Stimulated activated CD8-positive, alpha-beta memory T cell treated with anti-CD3 and anti-CD28 coated beads, Interleukin-4, amount 100 ng/mL, for 4 hours (primary cell): ENCODE measurements at places on chromosomes 13 and 19.

- no peak for DNase-seq
Observed at GRCh38 chr13:23639674-23640073, 69.5 kb downstream of the TNFRSF19 start.

- no peak for DNase-seq
Observed at GRCh38 chr13:37716420-37717195, 118.0 kb upstream of the POSTN start.

- DNase-seq: no peak
Observed at GRCh38 chr13:35714588-35715377, 238.3 kb upstream of the MAB21L1 start.

DNA sequence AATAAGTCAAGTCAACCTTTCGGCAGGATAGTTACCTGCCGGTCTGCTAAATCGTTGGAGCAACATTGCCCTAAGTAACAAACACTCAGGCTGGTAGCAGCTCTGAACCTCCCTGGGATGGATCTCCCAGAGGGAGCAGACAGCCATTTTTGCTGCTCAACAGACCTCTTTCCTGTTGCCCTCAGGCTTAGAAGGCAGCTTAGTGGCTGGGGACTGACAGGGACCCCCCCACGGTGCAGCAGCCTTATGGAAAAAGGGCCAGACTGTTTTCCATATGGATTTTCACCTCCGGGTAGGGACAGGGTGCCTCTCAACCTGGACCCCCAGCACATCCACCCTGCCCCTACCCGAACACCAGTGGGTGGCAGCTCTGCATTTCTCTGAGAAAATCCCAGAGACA is 49.7 kb downstream of the UBL3 start:
- DNase-seq: no peak

DNA sequence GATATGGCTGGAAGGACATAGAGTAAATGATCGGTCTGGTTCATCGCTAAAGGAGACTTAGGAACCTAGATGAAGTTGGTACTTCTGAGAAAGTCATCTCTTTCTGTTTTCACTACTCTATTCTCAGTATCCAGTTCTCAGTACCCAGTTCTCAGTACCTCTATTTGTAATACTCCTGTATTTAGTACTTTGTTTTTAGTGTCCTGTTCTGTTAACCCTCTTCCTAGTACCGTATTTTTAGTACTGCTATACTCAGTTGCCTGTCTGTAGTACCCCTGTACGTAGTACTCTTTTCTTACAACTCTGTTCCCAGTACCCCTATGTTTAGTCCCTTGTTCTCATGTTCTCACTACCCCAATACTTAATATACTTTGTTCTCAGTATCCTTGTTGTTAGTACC is 1.2 kb downstream of the RFXAP start:
- DNase-seq: no peak

DNA sequence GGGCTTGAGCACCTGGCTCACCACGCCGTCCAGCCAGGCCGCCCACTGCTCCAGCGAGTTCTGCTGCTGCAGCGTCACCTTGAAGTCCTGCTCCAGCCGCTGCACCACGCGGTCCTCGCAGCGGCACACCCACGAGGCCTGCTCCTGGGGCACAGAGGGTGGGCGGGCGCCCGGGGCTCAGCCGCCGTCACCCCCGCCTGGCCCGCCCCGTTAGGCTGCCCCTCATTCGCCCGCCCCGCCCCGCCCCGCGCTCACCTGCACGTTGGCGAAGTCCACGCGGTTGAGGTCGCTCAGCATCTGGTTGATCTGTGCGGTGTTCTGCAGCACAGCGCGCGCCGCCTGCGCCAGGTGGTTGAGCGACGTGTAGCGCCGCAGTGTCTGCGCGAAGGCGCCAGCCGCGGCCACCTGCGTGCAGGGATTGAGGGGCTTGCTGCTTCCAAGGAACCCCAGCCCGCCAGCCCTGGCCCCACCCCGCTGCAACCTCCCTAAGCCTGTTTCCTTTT is 11.3 kb downstream of the DCAF15 start:
- no peak for DNase-seq

- no peak for DNase-seq
Observed at GRCh38 chr13:48749144-48749543, 95.4 kb downstream of the CYSLTR2 start.
